HCT116 (cell line): ENCODE measurements at places on chromosomes 2 and 18. TPM values are rescaled to one million over a fixed set of nuclear protein-coding genes. Genes with fewer than 3 reads are reported as not detected.
A peak's percentile ranks its signal among the peaks of the same experiment; 100 is the strongest.

Gene ARHGEF33
- total RNA-seq: 0.30 TPM

Gene EIF5B
- total RNA-seq: 65.9 TPM

Gene LYPD1
- total RNA-seq: not detected

Gene UGT1A4
- 0.12 TPM for total RNA-seq

Gene BMP10
- not detected for total RNA-seq

DNA sequence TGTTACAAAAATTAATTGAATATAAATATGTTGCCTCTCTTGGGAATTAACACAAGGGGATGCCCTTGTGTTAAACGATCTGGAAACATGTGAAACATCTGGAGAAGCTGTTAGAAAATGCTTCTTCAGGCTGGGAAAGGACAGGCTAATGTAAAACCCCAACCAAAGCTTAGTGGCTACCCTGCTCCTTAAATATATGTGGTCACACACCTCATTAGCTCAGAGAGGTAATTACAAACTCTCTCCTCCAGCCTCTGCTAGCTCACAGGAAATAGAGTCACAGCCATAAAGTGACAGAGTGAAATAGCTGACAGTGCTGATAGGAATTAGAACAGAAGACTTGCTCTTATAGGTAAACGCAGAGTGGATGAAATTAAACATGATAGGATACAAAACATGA lies 155.9 kb downstream of the RAB3GAP1 start:
- no peak for DNase-seq

- peak; percentile 53 for DNase-seq
Observed at GRCh38 chr18:32373995-32374394, 96.7 kb downstream of the GAREM1 start.

DNA sequence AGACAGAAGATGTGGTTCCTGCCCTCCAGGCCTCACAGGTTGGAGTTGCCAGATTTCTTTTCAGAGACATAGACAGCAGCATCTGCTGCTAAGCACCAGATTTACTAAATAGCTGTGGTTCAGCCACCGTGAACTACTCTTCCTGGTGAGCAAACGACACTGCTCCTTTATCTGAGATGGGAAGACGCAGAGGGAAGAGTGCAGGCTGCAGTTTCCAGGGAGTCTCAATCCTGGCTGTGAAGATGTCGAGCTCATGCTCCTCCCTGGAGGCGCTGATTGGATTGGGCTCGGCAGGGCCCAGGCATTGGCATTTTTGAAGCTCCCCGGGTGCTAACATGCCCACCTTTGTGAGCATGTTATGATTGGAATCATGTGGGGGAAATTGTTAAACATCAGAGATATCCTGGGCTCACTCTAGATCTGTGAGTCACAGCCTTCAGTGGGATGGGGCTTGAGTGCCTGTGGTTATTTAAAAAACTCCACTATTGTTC lies 314.8 kb downstream of the TSN start:
- no peak for DNase-seq

GRCh38 chr2:105680357-105680756 lies 64.4 kb upstream of the NCK2 start:
- DNase-seq: no peak

DNA sequence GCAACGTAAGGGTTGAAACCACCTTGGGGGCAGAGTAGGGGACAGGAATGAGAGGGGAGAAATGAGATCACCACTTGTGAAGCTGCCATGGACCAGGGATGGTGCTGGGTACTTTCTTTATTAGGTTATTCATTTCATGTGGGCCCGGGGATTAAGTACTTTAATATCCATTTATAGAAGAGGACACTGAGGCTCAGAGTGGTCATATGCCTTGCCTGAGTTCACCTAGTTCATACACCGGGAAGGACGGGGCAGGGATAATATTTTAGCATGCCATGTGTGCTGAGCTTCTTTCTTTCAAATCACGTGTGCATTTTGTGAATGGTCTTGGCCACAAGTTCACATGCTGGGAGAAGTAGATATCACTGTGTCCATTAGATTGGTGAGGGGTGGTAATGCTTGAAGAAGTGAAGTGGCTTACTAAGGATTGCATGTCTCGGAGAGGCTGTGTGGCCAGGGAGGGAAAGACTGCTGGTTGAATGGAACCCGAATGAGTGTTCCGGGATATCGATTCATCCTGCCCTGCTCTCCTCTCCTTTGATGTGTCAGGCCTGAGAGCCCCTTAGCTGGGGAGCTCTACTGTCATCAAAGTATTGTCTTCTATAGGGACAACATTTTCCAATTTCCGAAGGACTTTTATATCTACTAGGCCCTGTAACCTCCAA lies 187.1 kb downstream of the MYCN start:
- DNase-seq: no peak

DNA sequence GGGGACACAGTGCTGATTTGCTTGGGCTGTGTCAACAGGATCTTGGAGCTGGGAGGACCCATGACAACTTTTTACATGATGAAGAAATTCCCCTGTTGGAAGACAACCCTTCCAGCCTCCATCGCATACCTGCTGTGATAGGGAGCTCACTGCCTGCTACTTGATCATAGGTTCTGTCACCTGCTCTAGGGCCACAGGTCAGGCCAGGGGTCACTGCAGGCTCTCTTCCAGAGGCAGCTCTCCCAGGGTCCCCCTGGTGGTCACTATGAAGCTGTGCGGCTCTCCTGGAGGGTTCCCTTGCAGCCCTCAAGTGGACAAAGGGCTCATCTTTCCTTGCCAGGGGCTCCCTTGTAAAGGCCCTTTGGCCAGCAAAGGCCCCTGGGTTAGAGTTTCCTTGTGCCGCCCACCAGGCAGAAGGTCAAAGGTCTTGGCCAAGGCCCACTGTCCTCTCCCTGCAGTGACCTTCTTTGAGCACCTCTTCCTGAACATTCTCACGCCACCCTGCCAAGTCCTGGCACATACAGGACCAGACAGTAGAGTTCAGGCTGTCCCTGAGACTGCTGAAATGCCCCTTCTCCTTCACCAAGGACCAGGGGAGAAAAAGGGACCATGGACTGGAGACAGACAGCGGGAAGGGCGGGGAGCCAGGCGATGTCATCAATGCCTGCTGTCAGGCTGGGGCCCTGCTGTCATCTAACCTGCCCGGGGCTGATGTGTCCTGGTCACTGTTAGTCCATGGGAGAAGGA lies 345.1 kb downstream of the DYSF start:
- peak; percentile 34 for DNase-seq

DNA sequence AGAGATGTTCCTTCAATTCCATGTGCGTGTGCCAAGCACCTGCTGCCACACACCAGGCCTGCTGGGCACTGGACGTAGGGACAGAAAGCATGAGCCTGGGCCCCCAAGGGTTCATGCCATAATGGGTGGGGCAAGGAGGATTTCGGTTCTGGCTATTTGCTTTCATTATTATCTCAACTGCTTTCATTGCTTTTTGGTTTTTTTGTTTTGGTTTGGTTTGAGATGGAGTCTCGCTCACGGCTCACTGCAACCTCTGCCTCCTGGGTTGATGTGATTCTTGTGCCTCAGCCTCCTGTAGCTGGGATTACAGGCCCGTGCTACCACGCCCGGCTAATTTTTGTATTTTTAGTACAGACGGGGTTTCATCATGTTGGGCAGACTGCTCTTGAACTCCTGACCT lies 57.2 kb downstream of the SF3B1 start:
- DNase-seq: no peak

DNA sequence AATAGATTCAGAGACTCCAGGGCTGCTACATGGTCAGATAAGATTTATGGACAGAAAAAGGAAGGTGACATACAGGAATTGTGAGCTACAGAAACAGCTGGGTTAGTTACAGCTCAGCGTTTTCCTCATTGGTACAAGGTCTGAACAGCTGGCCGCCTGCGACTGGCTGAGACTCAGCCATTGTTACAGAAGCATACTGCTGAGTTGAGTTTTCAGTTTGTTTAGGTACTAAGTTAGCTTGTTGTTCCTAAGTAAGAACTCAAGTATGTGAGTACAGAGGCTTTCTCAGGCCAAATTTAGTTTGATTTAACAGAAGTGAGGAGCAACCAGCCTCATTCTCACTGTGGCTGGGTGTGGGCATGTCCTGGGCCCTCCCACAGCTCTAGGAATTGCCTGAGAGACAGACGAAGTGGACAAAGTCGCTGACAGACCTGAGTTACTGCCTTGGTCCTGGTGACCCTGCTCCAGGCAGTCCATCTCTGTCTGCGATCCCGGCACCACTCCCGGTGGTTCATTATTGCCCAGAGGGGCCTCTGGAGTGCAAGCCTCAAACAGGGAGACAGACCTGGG lies 27.8 kb upstream of the RHOB start:
- DNase-seq: no peak

DNA sequence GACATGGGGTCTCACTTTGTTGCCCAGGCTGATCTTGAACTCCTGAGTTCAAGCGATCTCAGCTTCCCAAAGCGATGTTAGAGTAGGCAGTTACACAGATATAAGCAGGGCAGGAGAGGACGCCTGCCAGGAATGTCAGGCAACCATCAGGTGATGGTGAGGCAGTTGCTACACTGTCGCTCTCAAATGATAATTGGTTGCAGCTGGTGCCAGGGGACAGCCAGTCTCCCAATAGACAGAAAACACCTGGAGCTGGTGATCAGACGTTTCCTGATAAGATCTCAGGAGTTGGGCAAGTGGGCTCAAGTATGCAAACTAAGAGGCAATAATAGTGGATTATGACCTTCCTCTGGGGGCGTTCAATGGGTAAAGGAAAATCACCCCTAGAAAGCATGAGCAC lies 163.1 kb upstream of the RGPD4 start:
- no peak for DNase-seq

DNA sequence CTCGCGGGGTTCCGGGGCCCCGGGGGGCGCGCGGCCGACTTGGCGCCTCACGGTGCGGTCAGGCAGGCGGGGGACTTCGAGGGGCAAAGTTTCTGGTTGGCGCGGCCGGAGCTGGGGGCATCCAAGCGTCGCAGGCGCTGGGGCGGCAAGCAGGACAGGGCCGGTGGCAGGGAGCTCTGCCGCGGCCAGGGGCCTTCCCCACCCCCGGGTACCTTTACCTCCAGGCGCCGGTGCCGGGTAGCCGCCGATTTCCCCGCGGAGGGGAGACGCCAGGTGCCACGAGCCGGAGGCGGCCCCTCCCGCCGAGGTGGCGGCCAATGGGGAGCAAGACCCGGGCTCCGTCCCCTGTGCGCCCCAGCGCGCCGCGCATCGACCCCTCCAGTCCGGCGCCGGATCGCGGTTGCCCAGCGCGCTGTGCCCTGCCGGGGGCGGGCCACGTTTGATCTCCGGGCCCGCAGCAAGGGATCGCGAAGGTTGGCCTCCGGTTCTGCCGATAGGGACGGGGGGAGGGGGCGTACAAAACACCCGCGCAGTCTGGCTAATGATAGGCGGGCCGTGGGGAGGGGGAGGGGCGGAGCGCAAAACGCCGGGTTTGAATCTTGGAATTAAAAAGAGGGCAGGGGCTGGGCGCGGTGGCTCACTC lies at the start of gene ST8SIA5:
ST8SIA5 (minus strand) TSS at position 495 of the 643 bp plus-strand sequence. CDS start 545 bp downstream, outside the sequence.
- DNase-seq: no peak

- DNase-seq: no peak
Observed at GRCh38 chr2:219261024-219261855, 7.5 kb upstream of the TUBA4A start.

DNA sequence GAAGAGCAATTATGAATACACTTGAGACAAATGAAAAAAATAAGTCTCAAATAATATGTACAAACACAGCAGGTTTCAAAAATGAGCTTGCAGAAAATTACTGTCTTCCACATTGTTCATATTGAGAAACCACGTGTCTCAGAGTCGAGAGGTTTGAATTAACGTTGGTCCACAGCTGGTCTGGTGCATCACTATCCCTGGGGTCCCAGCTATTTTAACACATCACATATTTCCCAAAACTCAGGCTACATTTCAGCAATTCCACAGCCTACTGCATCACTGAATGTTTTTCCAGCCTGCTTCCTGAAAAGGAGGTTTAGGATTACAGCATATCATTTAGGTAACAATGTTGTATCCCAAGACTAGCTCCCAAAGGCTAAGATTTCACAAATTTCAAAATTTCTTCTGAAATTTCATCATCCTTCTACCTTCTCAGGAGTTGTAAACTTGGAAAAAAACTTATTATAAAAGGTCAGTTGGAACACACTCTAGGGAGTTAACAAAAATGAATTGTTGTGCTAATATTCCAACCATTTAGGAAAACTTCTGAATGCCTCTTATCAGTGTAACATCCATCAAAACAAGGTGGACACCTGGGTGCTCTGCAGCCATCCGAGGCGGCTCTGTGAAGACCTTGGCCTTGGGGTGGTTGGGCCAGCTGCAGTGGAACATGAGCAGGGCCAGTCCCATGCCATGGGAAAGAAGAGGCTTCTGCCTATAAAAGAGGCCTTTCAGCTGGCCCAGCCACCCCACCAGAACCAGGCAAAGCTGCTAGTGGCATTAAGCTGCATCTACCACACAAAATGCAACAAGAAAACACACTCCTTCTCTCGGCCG lies 198.1 kb upstream of the RBBP8 start:
- DNase-seq: no peak

GRCh38 chr2:230134496-230135129 lies 65.9 kb upstream of the SLC16A14 start:
- no peak for DNase-seq

DNA sequence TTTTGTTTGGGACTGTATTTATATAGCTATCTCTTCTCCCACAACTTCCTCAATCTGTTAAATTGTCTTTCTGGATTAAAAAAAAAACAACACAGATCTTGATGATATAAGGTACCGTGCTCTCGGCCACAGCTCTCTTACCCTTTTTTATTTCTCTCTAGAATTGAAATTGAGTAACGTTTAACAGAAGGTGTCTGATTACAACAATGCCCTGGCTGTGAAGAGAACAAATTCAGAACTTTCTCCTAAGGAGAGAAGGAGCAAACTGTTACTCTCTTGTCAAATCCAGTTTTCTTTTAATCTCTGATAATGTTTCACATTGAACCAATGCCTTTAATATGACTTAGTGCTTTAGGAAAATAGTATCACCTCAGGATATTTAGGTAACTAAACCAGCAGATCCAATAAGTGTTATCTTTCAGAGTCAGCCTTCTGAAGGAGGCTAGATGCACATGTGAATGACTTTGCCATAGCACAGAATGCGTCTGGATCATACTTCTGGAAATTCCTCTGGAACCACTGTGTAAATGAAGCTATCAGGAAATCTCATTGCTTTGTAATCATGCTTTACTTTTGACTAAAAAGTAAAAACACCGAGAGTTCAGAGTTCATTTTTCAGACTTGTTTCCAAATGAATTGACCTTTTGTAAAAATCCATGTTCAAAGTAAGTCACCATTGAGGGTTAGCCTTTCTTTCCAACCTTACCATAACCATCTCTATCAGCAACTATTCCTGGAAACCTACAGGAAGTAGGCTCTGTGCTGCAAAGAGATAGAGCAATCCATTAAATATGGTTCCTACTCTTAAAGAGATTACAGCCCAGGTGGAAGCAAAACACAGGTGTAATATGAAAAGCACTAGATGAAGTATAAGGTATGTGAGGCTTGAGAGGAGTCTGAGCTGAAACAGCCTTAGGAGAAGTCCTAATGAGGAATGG lies 147.0 kb upstream of the OSR1 start:
- no peak for DNase-seq
